ENCODE measurements at places on chromosomes 2 and 18.

DNA sequence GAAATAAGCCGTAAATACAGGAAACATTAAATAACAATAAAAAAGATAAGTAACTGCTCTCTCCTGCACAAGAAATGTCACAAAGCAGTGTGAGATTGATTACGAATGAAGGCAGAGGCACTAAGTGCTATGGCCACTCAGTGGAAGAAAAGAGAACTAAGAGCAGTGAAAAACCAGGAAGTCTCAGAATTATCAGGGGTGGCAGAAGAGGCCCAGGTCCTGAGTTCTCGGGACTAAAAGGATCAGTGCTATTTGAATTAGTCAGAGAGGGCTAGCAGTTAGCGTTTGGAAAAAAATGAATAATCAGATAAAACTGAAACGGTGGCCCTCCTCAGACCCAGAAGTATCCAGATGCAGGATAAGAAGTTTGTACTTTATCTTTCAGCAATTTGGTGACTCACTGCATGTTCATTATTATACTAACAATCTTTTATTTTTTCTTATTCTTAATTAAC lies 367.1 kb downstream of the ZEB2 start:
- no peak for DNase-seq

DNA sequence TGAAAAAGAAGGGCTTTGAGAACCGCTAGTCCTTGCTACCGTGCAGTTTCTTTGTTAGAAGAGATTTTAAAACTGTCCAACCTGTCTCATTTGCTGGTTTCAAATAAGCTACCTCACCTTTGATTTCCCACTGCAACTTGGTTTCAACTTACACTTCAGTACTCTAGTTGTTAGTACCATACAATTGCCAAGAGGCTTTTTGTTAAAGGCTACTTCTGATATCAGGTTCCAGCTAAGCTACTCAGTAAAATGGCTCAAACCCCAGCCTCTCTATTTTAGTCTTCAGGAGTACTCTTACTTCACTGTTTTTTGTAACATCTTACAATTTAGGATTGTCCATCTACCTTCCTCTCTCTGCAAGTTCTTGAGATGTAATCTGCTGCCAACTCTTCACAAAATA lies 91.6 kb downstream of the INO80D start:
- DNase-seq = no peak

- no peak for DNase-seq
Measured at GRCh38 chr2:51707625-51708024, 675.7 kb upstream of the NRXN1 start.

DNA sequence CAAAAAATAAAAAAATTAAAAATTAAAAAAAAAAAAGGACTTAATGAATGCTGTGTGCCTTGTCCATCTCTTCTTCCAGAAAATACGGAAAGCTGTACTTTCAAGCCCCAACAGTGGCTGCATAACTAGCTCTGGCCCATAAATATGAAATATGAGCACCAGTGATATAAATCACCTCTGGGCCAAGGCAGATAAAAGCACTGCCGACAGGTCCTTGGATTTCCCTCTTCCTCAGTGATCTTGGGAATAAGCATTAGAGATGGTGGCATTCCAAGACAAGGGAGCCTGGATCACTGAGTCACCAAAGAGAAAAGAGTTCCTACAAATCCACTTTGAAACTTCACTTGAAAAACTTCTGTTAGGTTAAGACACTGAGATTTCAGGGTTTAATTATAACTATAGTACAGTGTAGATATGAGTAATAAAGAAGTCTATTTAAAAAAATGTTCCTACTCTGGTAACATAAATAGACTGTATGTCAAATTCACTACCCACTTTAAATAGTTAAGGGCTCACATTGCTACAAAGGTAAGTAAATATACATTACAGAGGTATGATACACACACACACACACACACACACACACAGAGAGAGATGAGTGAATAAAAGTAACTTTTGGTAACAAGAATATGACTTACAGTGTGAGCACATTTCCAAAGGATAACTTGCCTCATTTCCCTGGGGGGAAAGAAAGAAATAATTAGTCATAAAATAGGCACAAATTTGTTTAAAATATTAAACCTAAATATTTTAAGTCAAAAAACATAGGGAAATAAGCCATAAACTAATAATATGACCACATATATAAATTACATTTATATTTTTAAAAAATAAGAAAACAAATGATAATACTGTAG lies 35.6 kb downstream of the PPP3R1 start:
- DNase-seq = no peak

DNA sequence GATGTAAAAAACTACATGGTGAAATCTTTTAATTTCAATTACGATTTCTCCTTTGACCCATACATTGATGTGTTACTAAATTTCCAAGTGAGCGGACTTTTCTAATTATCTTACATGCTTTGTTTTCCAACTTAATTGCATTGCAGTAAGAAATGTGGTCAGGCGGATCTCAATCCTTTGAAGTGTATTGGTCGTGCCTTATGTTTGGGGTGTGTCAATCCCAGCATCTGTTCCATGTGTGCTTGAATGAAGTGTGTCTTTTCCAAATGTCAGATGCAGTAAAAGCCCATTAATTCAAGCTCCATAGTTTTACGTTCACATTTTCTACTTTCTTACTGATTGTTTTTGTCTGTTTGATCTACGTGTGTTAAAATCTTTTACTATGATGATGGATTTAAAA lies 113.1 kb downstream of the UXS1 start:
- no peak for DNase-seq

GRCh38 chr2:169159686-169160085 lies 90.3 kb downstream of the DHRS9 start:
- DNase-seq = no peak

DNA sequence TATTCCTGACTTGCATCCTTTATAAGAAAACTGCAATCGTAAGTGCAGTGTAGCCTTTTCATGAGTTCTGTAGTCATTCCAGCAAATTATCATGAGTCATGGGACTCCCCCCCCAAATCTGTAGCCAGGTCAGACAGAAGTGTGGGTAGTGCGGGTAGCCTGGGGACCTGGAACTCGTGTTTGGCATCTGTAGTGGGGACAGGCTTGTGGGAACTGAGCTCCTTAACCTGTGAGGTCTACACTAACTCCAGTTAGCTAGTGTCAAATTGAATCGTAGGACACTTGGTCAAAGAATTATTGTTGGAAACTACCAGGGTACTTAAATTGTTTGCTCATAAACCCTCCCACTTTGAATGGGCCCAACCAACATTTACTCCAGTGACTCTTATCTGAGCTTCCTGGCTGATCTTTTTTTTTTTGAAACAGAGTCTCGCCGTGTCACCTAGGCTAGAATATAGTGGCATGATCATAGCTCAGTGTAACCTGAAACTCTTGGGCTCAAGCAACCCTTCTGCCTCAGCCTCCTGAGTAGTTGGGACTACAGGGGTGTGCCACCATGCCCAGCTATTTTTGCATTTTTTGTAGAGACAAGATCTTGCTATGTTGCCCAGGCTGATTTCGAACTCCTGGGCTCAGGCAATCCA lies 12.4 kb downstream of the PFN4 start:
- no peak for DNase-seq

DNA sequence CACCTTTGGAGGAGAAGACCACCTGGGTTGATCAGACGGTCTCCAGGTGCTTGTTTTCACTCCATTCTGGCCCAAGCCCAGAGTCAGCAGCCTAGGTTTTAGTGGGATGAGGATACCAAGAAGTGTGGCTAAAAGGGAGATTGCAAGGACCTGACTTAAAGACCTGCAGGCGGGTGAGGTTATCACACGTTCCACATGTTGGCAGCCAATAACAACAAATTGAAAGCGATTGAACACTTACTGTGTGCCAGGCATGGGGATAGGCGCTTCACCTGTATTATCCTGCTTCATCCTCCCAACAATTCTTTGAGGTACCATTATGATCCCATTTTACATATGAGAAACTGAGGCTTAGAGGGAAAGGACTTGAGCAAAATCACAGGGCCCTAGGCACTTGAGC lies 5.0 kb downstream of the ARL4C start:
- no peak for DNase-seq

DNA sequence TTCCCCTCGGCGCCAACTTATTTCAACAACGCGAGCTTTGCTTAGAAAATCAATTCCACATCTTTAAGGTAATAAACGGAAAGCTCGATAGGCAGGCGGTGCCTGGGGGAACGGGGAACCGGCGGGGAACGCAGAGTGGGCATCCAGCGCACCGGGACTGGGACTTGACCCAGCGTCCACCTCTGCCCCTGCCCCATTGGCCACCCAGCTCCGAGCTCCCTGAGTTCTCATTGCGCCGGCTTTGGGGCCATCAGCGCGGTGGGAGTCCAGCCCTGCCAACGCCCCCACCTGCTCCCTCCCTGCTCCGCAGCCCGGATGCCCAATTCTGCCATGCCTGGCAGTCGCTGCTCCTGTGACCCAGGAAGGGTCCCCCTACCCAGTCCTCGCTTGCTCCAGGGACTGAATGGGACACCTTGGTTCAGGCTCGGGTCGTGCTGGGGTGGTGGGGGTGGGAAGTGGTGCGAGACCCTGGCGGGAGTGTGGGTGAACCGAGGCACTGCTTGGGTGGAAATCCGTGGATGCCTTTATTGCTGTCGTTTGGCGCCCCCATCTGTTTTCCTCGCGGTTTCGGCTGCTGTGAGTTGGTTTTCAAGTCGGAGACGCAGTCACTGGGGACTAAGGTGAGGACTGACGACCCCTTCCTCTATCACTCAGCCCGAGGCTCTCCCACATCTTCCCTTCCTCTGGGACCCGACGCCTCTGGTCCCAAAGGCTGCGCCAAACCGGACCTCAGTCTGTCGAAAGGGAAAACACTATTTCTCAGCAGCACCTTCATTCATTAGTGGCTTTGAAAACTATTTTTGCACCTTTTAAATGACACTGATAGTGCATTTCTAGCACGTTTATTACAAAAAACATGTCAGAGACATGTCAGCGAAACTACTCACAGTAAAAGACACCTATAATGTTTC lies 2.4 kb upstream of the EVX2 start:
- no peak for DNase-seq

GRCh38 chr2:502831-503230 lies 174.4 kb downstream of the TMEM18 start:
- DNase-seq = no peak

All from activated gamma-delta T cell treated with Interleukin-2 at 50 U/mL for 16 hours (primary cell).